ENCODE measurements at places on chromosomes 4 and X. TPM values are rescaled to one million over a fixed set of nuclear protein-coding genes. Genes with fewer than 3 reads are reported as not detected.

Gene GLUD2
- 0.64 TPM for total RNA-seq

Gene CLGN
- not detected for total RNA-seq

Gene ARHGAP36
- not detected for total RNA-seq

Gene FMR1NB
- total RNA-seq, result not detected

Gene USP17L26
- not detected for total RNA-seq

DNA sequence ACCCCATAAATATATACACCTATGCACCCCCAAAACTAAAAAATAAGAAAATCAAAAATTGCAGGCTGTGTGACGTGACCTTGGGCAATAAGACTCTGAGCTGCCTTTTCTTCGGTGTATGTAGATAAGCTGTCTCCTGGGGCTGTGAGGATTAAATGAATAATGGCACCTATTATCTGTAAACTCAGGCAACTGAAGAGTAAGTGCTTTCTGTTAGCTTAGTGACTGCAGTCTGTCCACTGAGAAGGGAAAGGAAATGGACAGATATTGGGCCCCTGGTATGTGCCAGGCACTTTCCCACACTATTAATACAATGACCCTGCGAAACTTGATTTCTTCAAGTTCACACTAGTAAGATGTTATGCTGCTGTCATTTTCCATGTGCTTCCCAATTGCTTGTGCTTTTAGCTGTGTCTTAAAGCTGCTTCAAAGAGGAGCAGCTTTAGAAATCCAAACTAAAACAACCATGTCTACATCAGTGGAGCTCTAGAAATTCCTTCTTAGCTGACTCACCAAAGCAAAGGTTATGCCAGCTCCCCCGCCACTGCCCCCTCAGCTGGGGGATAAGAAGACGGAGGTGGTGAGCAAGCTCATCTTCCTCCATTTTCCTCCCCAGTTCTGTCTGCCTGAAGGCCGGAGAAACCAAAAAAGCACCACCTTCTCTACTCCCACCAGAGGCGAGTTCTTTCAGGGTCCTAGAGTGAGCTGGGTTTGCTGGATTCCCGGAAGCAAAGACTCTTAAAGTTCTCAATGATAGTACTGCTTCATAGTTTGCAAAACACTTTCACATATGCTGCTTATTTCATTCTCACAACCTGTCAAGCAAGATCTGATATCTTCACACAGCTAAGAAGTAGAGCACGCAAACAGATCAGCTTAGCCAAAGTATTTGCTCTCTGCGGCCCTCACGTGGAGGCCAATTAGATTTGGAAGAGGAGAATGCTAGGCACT is 8.8 kb upstream of the DGAT2L6 start:
- no peaks in the 10 kb centered on the region for H3K36me3 ChIP-seq
- no peaks in the 10 kb centered on the region for H3K4me1 ChIP-seq
- H3K4me3 ChIP-seq, result no peak overlapping the region
- H3K27ac ChIP-seq, result no peak overlapping the region
- no peaks in the 10 kb centered on the region for H3K27me3 ChIP-seq
- DNase-seq, result no peak

DNA sequence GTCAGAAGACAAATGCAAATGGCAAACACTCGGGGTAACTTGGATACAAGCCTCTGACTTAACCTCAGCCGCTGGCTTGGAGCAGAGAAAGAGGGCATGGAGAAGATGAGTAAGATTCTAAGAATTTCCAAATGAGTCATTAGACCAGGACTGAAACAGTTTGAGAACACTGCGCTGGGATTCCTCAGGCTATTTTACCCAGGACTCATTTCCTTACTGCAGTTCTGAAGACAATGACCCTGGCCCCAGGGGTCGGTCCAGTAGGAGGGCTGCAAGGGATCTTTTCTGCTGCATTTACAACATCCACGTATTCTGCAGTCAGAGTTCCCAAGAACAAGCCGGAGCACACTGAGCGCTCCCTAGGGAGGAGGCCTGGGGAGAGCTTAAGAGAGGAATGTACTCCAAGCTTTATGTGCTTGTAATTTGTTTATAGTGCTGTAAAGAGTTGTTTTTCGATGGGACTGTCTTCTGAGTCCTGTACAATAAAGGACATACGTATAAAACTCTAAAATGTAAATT is 27.3 kb upstream of the SORBS2 start:
- H3K27ac ChIP-seq, result no peak overlapping the region
- no peak for DNase-seq
- H3K27me3 ChIP-seq, result no peaks in the 10 kb centered on the region
- H3K4me3 ChIP-seq, result no peak overlapping the region
- H3K36me3 ChIP-seq, result no peaks in the 10 kb centered on the region

- H3K27ac ChIP-seq, result no peak overlapping the region
- no peaks in the 10 kb centered on the region for H3K4me1 ChIP-seq
- no peaks in the 10 kb centered on the region for H3K27me3 ChIP-seq
- no peaks in the 10 kb centered on the region for H3K36me3 ChIP-seq
Measured at GRCh38 chr4:88503344-88503743, 20.2 kb downstream of the PYURF start.

- H3K27me3 ChIP-seq, result no peaks in the 10 kb centered on the region
- H3K4me3 ChIP-seq, result no peak overlapping the region
- H3K4me1 ChIP-seq, result peaks cover 36% of the 10 kb centered on the region
- no peak overlapping the region for H3K27ac ChIP-seq
Measured at GRCh38 chrX:153336988-153337387, 3.0 kb downstream of the ZNF275 start.

DNA sequence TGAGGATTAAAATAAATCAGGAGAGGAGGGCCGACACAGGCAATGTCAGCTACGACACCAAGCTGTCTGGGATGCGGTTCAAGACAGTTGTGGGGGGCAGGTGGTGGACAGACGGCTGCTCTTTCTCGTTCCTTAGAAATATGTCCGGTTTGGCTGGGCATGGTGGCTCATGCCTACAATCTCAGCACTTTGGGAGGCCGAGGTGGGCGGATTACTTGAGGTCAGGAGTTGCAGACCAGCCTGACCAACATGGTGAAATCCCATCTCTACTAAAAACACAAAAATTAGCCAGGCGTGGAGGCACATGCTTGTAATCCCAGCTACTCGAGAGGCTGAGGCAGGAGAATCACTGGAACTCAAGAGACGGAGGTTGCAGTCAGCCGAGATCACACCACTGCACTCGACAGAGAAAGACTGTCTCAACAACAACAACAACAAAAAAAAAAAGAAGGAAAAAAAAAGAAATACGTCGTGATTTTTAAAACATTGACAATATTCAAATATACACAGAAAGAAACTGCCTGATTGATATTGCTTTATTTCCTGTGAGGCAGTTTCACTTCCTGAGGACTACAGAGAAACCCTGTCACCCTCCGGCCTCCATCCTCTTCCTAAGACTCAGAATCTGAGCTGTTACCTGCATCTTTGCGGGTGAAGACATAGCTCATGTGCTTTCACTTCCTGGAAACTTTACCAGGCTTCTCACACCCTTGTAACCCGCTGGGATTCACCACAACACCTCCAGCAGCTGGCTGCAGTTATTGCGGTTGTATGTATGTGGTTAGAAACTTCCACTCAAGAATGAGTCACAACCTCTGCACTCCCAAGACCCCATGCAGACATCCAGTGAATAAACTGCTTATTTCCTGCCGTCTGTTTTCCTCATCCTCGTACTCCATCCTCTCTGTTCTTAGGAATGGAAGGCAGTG is 63.8 kb upstream of the STS start:
- no peaks in the 10 kb centered on the region for H3K27me3 ChIP-seq
- peaks cover 32% of the 10 kb centered on the region for H3K4me1 ChIP-seq
- H3K36me3 ChIP-seq, result no peaks in the 10 kb centered on the region
- no peak overlapping the region for H3K27ac ChIP-seq

GRCh38 chr4:104524026-104524425 is 29.3 kb upstream of the CXXC4 start:
- H3K27ac ChIP-seq, result no peak overlapping the region
- H3K36me3 ChIP-seq, result no peaks in the 10 kb centered on the region
- DNase-seq, result no peak
- no peak overlapping the region for H3K4me3 ChIP-seq
- H3K4me1 ChIP-seq, result no peaks in the 10 kb centered on the region

DNA sequence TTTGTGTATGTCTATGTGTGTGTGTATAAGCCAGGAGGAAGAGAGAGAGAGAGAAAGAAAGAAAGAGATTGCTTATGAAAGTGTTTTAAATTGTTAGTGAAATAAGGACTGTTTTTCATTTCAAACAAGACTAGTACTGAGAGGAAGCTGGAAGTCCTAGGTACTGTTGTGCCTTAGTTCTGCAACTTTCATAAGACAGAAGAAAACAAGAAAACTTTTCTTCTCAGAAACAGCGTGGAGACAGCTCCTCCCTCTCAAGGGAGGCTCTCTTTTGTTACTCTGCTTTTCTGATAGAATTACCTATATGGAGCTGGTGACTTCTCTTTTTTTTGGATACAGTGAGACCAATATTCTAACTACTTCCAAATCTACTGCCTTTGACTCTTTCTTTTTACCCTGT is 62.5 kb downstream of the BANK1 start:
- H3K36me3 ChIP-seq, result no peaks in the 10 kb centered on the region
- no peak for DNase-seq
- no peaks in the 10 kb centered on the region for H3K27me3 ChIP-seq
- no peaks in the 10 kb centered on the region for H3K4me1 ChIP-seq
- no peak overlapping the region for H3K4me3 ChIP-seq
